Pancreas (tissue), 10 donors: ENCODE measurements at places on chromosomes 13 and 19. TPM values are rescaled to one million over a fixed set of nuclear protein-coding genes. Genes with fewer than 3 reads are reported as not detected.

GRCh38 chr13:102141625-102142472 lies 260.0 kb downstream of the FGF14 start:
- no peak for DNase-seq

DNA sequence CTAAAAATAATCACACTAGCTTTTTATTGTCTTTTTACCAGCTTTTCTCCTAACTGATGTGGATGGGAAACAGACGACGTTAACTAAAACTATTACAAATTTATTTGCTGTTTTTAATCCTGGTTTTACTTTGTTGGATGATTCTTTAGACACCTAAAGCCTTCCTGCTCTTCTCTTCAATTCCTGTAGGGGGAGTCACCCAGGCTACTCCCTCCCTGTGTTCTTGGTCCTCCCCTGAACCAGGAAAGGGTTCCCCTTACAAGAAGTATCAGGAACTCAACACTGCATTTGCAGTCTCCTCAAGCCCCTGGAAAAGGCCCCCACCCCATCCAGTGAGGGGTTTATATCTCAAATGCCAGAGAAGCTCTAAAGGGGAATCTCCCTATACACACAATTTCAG lies 206.1 kb downstream of the SUCLA2 start:
- DNase-seq, result no peak

LIM2 gene
- polyA plus RNA-seq, result not detected

DNA sequence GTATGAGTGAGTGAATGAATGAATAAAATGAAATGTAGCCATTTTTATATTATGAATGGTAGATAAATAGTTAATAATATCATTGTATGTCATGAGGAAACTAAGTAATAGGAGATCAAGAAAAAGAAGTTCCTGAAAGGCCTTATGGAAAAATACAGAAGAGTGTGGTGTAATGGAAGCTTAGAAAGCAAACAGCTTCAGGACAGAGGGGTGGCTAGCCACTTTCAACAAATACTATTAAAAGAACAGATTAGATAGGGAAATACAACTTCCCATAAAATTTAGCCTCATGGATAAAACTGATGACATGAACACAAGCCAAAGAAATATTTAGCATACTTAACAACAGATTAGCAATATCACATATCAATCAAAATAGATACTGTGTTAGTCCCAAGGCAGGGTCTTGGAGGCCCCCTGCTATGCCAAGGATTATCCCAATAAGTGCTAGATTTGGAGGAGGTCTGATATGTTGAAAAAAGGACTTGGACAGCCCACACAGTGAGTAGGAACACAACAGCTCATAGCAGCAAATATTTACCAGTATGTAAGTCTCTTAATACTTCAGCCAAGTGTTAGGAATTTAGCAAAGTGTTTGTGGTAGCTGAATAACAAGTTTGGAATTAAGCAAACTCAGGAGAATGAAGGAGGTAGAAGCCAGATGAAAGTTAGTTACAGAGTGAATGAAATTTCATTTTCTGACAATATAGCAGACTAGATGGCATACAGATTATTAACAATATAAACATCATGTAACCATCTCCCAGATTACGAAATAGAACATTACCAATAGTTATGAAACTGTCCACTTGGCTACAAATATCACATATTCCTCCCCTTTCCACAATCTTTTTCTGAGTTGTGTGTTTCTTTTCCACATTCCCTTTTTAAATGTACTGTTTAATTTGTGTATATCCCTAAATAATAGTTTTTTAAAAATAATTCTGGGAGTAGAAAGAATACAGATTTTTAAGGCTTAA lies 1632.0 kb downstream of the PCDH9 start:
- no peak for DNase-seq

GRCh38 chr19:6092329-6093286 lies 17.7 kb downstream of the RFX2 start:
- DNase-seq, result peak; percentile 74

- DNase-seq, result no peak
Measured at GRCh38 chr19:51822946-51823345, 28.0 kb downstream of the FPR3 start.

DNA sequence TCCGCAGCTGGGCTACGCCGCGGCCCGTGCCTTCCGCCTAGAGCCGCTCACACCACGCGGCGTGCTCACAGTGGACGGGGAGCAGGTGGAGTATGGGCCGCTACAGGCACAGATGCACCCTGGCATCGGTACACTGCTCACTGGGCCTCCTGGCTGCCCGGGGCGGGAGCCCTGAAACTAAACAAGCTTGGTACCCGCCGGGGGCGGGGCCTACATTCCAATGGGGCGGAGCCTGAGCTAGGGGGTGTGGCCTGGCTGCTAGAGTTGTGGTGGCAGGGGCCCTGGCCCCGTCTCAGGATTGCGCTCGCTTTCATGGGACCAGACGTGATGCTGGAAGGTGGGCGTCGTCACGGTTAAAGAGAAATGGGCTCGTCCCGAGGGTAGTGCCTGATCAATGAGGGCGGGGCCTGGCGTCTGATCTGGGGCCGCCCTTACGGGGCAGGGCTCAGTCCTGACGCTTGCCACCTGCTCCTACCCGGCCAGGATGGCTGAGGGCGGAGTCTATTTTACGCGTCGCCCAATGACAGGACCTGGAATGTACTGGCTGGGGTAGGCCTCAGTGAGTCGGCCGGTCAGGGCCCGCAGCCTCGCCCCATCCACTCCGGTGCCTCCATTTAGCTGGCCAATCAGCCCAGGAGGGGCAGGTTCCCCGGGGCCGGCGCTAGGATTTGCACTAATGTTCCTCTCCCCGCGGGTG lies 7.4 kb downstream of the DBP start:
- DNase-seq, result peak; percentile 66

DNA sequence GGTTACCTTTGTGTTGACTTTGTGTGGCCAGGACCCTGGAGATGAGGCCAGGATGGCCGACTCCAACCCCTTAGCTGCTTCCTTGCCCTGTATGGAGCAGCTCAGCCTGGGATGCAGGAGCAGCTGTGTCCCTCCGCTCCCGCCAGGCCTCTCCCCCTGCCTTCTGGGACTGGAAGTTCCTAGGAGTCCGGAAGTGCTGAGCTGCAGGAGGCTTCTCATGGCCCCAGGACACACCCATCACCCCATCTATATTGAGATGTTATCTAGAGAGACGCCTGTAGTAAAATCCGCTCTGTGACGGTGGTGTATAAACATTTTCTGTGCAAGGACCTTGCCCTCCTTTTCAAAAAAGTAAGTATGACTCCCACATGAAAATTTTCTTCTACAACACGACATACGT lies 27.0 kb downstream of the WTIP start:
- DNase-seq, result no peak

GRCh38 chr19:13016245-13016627 lies 21.0 kb downstream of the NFIX start:
- DNase-seq, result peak; percentile 1

MIDN gene
- 49.1 TPM for polyA plus RNA-seq

TTYH1 gene
- 78.0 TPM for polyA plus RNA-seq

DNA sequence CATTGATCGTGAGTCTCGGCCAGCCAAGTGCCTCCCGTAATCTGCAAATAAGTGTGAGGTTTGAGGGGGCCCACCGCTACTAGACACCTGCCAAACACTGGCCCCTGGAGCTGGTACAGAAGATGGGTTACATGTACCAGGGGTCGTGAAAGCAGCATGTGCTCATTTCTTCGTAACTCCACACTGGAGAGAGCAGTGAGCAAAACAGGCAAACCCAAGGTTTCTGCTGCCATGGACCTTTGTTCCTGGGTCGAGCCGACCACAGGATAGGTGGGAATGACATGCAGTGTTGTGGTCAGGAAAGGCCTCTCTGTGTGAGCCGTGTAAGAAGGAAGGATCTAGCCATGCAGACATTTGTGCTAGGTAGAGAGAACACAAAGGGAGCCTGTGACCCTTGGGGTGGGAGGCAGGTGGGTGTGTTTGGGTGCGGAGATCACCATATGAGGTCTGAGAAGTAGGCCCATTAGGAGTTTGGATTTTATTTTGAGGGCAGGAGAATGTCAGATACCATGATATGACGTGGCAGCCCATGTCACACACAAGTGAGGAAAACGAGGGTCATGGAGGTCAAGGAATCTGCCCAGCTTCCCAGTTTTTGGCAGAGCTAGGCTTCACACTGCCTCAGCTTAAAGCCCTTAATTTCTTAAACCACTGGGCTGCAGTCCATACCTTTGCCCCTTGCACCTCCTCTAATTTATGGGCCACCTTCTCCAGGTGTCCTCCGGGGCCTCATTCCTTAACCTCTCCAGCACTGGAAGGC lies 919 bp downstream of the GTF3A start:
- no peak for DNase-seq

DNA sequence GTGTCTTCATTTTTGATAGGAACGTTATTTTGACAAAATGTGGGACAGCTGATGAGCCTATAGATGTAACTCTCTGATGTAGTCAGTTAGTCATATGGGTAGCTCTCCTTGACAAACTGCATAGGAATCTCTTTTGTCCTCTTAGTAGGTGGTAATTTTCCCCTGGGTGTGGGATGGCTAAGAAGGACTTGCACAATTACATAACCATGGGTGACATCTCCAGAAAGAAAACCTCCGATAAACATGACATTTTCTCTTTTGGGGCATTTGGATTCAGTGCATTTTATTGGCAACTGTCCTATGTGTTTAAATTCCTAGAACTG lies 41.8 kb downstream of the IGFL3 start:
- no peak for DNase-seq

DNA sequence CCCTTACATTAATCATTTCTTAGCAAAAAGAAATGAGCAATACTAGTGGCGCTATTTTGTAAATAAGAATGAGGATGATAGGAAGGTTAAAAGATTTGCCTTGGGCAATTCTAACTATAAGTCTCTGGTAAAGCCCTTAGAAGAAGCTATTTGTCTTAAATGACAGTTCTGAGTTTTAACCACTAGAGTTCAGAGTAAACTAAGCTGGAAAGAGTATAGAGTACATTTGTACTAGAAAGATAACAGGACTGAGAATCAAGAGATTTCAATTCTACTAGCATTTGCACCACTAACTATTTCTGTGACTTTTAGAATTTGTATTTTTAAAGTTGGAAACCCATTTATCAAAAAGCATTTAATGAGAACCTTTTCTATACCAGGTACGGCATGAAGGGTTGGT lies 750.3 kb downstream of the OLFM4 start:
- no peak for DNase-seq
